Panc1 (cell line): ENCODE measurements at places on chromosomes 7 and 10.

DNA sequence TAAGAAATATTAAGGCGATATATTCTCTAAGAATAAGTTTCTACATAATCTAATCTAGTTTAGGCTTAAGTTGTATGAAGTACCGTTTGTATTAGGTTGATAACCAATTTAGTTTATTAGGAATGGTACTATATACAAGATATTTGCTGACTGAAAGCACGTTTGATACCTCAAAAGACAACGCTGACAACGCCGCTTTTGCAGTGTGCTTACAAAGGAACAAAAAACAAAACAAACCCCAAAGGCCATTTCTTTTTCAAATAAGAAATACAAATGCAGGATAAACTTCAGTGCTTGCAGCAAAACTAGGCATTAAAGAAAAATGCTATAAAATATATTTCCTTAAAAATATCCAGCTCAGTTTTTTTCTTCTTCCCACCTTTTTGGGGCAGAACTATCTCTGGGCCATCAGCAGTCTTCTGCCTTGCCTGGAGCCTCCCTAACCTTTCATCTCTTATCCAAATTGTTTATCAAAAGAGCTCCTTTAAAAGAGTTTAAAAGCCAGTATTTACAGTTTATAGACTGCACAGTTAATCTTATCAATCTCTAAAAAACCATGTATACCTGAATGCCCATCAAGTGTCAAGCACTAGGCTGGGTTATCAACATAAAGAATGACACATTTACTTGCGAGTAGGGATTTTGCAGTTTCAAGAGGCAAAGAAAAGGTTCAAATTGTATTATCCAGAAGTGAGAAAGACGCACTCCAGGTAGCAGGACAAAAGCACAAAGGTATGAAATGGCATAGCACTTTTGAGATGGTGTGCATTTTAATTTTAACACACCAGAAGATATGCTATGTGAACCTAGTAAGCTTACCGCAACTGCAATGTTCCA lies 4.1 kb upstream of the KMT2E start:
- H3K4me3 ChIP-seq = peak overlapping the region; percentile 92
- H3K27ac ChIP-seq = peak overlapping the region; percentile 100
- peaks cover 29% of the 10 kb centered on the region for H3K4me1 ChIP-seq
- H3K36me3 ChIP-seq = peaks cover 13% of the 10 kb centered on the region

DNA sequence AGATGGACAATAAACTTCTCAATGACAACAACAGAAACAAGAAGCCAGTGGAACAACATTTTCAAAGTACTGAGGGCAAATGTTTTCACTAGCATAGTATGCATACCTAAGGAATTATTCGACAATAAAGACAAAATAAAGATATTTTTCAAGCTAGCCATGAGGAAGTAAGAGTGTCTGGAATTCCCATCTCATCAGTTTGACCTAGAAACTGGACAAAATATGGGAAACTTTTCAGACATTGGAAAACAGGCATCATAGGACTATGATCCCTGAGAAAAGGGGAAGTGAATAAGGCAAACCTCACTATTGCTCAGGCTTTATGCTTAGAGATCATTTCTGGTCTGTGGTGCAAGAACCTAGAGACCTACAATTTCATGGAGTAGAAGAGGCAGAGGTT lies 86.3 kb downstream of the OAT start:
- no peak overlapping the region for H3K4me3 ChIP-seq
- H3K36me3 ChIP-seq = no peaks in the 10 kb centered on the region
- H3K27ac ChIP-seq = no peak overlapping the region
- no peaks in the 10 kb centered on the region for H3K4me1 ChIP-seq
- no peak for DNase-seq
- H3K27me3 ChIP-seq = peaks cover 9% of the 10 kb centered on the region

DNA sequence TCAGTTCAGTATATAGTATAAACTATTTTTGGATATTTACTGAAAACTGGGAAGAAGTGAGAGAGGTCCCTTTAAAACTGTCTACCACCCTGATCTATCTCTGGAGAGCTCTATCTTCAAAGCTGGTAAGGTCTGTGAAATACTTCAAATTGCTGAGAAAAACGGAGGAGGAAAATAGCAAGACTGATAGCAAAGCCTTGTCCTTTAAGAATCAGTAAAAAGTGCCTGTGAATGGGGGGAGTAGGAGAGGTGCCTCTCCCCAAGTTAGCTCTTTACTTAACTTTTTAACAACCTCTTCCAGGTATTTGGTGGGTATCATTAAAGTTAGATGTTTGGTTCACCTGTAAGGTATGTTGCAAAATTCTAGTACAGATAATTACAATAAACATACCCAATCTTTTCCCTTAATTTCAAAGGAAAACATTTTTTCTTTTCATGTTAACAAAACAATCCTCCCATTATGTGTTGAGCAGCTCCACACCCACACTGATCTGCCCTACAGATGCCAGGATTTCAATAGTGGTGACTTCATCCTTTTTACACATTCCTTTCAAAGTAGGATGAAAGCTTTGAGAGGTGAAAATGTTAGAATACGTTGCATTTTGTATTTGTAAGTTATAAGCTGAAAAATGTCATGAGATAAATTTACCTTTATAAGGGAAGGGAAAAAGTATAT lies 149.2 kb downstream of the CRPPA start:
- H3K4me3 ChIP-seq = no peak overlapping the region
- H3K27ac ChIP-seq = no peak overlapping the region
- no peaks in the 10 kb centered on the region for H3K27me3 ChIP-seq
- no peaks in the 10 kb centered on the region for H3K36me3 ChIP-seq
- DNase-seq = no peak
- H3K4me1 ChIP-seq = no peaks in the 10 kb centered on the region

GRCh38 chr7:125363873-125364272 lies 434.2 kb upstream of the POT1 start:
- no peak overlapping the region for H3K27ac ChIP-seq
- H3K36me3 ChIP-seq = no peaks in the 10 kb centered on the region
- no peak overlapping the region for H3K4me3 ChIP-seq
- no peaks in the 10 kb centered on the region for H3K27me3 ChIP-seq
- H3K4me1 ChIP-seq = no peaks in the 10 kb centered on the region

DNA sequence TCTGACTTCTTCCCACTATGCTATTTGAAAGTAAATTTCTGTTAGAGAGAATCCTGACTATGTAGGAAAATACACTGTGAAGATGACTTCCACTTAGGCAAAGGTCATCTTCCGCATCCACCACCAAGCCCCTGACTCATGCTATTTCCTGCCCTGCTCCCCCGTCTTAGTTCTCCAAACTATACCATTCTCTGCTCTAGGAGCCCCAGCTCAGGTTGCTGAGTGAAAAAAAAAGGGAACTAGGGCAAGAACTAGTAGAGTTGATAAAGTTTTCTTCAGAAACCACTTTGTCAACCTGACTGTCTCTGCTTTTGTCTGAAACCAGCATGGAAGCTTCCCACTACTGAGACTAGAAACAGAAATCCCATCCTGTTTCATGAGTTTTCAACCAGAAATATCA lies 96.9 kb downstream of the EVX1 start:
- DNase-seq = no peak
- no peaks in the 10 kb centered on the region for H3K27me3 ChIP-seq
- H3K4me1 ChIP-seq = peaks cover 3% of the 10 kb centered on the region; the same call in 1 of the 2 replicates
- H3K36me3 ChIP-seq = no peaks in the 10 kb centered on the region

DNA sequence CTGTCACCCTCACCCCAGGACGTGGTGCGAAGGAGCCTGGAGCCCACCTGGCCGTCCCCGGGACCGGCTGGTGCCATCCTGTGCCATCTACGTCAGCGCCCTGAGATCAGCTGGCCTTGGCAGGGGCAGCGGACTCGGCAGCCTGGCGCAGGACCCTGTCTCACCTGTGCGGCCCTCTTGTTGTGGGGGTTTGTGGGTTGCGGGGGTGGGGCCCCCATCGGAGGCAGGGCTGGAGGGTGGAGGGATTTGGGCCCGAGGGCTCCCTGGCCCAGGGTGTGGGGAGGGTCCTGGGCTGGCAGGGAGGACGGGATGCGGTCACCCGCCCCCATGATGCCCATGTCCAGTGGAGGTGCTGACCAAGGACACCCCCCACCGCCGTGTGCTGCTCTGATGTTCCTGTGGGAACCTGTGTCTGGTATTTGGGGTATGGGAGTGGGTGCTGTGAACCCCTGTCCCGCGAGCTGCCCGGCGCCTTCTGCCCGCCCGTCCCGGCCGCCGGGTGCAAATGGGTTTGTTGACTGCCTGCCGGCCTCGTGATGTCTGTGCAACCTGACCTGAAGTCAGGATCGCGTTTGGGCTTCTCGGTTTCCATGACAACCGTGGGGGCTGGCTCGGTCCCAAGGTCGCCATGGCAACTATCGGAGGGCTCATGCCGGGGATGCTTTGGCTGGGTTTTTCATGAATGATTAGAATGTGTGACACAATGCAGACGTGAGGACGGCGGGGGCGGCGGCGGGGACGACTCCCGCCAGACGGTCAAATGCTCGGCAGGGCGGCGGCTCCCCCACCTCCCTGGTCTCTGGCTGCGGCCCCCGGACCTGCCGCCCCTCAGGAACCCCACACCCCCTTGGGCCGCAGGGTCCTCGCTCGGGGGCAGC lies 7.3 kb downstream of the MAFK start:
- H3K4me1 ChIP-seq = peaks cover 74% of the 10 kb centered on the region
- DNase-seq = no peak
- no peaks in the 10 kb centered on the region for H3K27me3 ChIP-seq
- H3K36me3 ChIP-seq = peaks cover 3% of the 10 kb centered on the region; the same call in 1 of the 2 replicates

DNA sequence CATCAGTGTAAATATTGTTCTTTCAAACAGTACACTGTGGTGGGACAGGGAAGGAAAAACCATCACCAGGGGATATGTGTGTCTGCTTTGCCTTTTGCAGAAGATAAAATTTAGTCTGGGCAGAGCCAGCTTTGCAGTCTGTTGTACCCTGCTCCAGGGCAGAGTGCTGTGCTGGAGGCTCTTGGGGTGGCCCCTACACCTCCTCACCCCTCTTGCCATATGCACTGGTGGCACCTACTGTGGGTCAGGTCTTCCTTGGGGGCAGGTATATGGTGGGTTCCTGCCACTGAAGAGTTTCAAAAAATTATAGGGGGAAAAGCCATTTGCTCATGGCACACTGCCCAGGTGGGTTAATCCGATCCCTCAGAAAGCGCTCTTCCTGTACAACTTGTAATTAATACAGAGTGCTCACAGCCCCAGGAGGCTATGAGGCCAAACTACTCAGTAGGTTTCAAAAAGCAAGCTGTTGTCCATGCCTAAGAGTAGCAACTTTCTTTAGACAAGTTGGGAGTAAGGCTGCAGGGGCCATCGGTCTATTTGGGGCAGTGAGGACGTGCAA lies 112.7 kb upstream of the BMPER start:
- H3K27me3 ChIP-seq = peaks cover 3% of the 10 kb centered on the region; the same call in 1 of the 2 replicates
- H3K27ac ChIP-seq = no peak overlapping the region
- no peak overlapping the region for H3K4me3 ChIP-seq
- no peak for DNase-seq
- no peaks in the 10 kb centered on the region for H3K36me3 ChIP-seq
- no peaks in the 10 kb centered on the region for H3K4me1 ChIP-seq

DNA sequence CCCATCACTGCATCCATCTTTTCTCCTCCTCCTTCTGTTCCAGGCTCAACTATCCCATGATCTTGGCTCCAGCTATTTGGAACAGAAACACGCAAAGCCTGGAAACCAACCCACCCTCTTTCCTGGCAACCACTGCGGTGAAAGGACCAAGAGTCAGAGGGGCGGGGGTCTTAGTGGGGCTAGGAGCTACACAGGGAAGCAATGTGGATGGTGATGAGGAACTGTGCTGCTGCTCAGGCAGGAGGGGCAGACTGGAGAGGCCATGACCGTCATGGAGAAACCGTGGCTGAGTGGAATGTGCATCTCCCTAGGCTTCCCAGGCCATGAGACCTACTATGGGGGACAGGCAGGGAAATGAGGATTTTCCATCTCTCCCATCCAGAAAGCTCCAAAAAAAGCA lies 25.6 kb downstream of the PLAC9 start:
- peaks cover 14% of the 10 kb centered on the region; the same call in 1 of the 2 replicates for H3K36me3 ChIP-seq
- H3K4me1 ChIP-seq = peaks cover 23% of the 10 kb centered on the region
- H3K4me3 ChIP-seq = no peak overlapping the region
- DNase-seq = no peak
- peak overlapping the region; percentile 78 for H3K27ac ChIP-seq

GRCh38 chr10:22712211-22712955 lies 2.0 kb downstream of the PIP4K2A start:
- H3K27me3 ChIP-seq = no peaks in the 10 kb centered on the region
- H3K4me1 ChIP-seq = peaks cover 12% of the 10 kb centered on the region
- H3K4me3 ChIP-seq = peak overlapping the region; percentile 76
- no peaks in the 10 kb centered on the region for H3K36me3 ChIP-seq
- H3K27ac ChIP-seq = peak overlapping the region; percentile 63

- no peaks in the 10 kb centered on the region for H3K27me3 ChIP-seq
- no peak overlapping the region for H3K27ac ChIP-seq
- no peak for DNase-seq
- H3K4me1 ChIP-seq = no peaks in the 10 kb centered on the region
Observed at GRCh38 chr7:99072126-99072525, 71.8 kb downstream of the SMURF1 start.

GRCh38 chr10:4250587-4250887 lies 465.5 kb upstream of the KLF6 start:
- H3K27ac ChIP-seq = no peak overlapping the region; the same call in 1 of the 2 replicates
- no peaks in the 10 kb centered on the region for H3K27me3 ChIP-seq
- no peak for DNase-seq
- no peaks in the 10 kb centered on the region for H3K4me1 ChIP-seq
- no peaks in the 10 kb centered on the region for H3K36me3 ChIP-seq

- no peak overlapping the region for H3K4me3 ChIP-seq
- no peak overlapping the region for H3K27ac ChIP-seq
- no peaks in the 10 kb centered on the region for H3K27me3 ChIP-seq
Observed at GRCh38 chr7:149559711-149560110, 62.1 kb upstream of the ZNF746 start.

DNA sequence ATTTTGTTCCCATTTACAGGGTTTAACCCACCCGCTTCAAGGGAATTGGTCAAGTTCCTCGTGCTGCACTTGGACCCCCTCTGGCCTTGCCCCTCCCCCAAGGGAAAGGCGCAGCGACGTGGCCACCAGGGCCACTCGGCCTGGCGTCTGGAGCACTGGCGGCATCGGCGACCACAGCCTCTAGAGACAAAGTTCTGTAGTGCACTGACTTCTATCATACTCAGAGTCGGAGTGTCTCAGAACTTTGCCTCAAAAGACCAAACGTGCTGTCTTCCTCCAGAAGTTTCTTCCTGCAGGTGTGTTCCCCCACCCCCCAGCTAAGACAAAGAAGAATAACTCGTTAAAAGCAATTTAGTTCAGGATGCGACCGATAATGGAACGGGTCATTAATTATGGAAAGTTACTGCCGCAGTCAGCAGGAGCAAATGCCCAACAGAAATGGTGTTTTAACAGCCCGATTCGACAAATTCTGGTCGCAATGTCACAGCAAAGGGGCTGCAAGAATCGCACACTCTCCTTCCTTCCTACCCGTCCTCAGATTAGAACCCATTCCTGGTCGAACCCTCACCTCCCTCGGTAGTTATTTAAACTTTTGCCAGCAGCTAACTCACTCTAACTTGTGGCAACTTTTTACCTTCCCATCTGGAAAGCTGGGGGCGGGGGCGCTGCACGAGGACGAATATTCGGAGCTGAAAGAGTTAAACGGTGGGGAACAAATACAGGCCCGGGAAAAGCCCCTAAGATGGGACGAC lies 202.1 kb upstream of the NFE2L3 start:
- peaks cover 32% of the 10 kb centered on the region for H3K27me3 ChIP-seq
- H3K36me3 ChIP-seq = no peaks in the 10 kb centered on the region
- DNase-seq = no peak
- peaks cover 5% of the 10 kb centered on the region; the same call in 1 of the 2 replicates for H3K4me1 ChIP-seq

- peaks cover 7% of the 10 kb centered on the region for H3K27me3 ChIP-seq
- no peak for DNase-seq
- H3K4me3 ChIP-seq = no peak within 1 kb of the TSS
- H3K36me3 ChIP-seq = no peaks in the 10 kb centered on the region
Observed at GRCh38 chr10:26437637-26438461, at the start of gene APBB1IP. APBB1IP (plus strand) TSS chr10:26438341; CDS start chr10:26492327, 53,986 bp downstream.
